ENCODE measurements at places on chromosomes 7 and 10.

GRCh38 chr7:19333706-19334105 is 188.5 kb upstream of the FERD3L start:
- DNase-seq, result no peak

- DNase-seq, result no peak
Measured at GRCh38 chr7:101216001-101216859, 1.2 kb downstream of the PLOD3 start.

GRCh38 chr7:126690104-126690503 is 562.6 kb downstream of the GRM8 start:
- no peak for DNase-seq

DNA sequence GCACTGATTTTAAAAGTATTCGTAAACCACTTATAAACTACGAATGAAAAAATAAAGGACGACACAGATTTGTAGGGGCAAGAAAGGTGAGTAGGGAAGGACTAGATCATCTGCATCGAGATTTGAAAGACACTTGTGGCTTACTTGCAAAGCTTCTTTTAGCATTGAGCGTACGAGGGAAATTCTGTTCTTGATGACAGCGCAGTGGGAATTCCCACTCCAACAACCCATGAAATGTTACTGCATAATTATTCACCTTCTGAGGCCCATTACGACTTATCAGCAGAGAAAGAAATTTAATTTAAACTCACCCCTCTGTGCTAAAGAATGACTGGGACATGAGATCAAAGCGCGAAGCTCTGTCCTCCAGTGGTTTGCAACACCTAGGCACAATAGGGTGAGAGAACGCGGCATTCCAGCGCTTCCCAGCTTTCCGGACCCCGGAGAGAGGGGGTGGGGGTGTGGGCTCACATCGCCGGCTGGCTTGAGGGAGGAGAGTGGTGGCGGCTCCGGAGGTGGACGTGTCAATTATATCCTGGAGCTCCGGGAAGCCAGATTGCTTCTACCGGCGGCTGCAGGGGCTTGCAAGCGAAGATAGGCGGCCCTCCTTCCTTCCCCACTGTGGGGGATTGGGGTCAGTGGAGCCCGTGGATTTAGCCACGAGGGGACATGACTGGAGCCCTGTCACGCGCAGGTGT is 10.3 kb downstream of the SP8 start:
- DNase-seq, result no peak

DNA sequence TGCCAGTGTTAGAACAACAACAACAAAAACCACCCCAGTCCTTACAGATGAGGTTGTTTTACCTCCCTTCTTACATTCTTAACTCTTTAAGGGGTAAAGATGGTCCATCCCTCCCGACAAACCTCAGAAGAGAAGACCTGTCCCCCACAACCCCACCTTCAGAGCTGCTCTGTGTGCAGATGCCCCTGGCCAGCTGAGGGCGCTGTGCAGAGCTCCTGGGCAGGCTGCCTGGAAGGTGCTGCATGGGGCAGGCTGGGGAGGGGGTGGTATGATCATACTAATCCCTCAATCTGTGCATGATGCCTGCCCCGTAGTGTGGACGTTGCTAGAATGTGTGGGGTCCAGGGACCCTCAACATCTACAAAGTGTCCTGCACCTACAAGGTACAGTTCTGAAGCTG is 387.1 kb downstream of the INHBA start:
- DNase-seq, result no peak

- no peak for DNase-seq
Measured at GRCh38 chr10:44161184-44161583, 223.7 kb downstream of the CXCL12 start.

- no peak for DNase-seq
Measured at GRCh38 chr10:89237849-89238248, 13.7 kb downstream of the LIPA start.

- DNase-seq, result no peak
Measured at GRCh38 chr10:110868981-110869380, 2.7 kb upstream of the PDCD4 start.

- DNase-seq, result no peak
Measured at GRCh38 chr10:120810298-120810697, 40.9 kb upstream of the WDR11 start.

DNA sequence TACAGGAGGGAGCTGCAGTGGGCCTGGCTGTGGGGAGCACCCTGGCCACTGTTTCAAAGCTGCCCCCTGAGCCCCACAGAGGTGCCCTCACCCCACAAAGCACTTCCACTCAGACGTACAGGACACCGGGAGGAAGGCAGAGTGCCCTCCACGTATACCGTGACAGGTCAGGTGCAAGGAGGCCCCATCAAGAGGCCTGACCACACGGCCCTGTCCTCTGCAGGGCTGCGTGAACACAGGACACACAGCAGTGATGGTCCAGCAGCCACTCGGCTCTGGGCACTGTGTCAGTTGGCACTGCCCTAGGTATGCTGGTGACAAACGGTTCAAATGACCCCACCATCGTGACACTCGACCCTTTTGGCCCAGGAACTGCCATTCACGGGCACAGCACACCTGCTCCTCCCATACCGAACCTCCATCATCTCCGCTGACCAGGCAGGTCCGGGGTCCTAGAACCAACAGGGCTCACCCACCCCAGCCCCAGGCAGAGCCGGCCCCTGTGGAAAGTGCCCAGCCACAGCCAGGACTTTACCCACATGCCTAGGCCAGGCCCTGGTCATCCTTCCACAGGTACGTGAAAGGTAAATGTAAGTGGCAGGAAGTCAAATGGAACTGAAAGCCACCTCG is 560.9 kb downstream of the PTPRN2 start:
- DNase-seq, result no peak

DNA sequence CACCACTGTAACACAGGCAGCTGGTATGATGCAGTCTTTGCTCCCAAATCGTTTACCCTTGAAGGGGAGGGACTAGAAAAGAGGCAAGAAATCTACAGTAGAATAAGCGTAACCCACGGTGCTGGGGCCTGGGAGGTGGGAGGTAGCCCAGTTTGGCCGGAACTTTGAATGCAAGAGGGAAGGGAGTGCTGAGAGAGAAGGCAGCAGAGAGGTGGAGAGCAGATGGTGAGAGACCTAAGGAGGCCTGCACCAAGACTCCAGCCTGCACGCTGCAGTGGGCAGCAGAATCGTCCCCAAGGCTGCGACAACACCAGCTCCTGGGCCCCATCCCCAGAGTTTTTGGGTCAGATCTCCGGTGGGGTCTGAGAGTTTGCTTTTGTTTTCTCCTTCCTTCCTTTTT is 547.5 kb downstream of the GALNT17 start:
- no peak for DNase-seq

DNA sequence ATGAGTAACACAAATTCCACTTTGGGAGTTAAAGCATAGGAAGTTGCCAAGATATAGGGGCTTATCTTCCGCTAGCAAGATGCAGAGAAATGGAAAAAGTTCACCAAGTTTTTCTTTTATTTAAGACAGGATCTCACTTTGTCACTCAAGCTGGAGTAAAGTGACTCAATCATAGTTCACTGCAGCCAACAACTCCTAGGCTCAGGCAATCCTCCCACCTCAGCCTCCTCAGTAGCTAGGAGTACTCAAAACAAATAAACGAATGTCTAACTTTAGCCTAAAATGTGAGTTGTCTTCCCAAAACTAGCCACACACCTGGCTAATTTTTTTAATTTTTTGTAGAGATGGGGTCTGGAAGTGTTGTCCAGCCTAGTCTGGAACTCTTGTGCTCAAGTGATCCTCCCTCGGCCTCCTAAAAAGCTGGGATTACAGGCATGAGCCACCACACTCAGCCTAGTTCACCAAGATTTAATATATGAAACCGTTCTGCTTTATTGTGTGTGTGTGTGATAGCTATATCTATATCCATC is 9.9 kb downstream of the VIM start:
- no peak for DNase-seq

GRCh38 chr10:52115823-52116222 is 198.3 kb upstream of the DKK1 start:
- no peak for DNase-seq

DNA sequence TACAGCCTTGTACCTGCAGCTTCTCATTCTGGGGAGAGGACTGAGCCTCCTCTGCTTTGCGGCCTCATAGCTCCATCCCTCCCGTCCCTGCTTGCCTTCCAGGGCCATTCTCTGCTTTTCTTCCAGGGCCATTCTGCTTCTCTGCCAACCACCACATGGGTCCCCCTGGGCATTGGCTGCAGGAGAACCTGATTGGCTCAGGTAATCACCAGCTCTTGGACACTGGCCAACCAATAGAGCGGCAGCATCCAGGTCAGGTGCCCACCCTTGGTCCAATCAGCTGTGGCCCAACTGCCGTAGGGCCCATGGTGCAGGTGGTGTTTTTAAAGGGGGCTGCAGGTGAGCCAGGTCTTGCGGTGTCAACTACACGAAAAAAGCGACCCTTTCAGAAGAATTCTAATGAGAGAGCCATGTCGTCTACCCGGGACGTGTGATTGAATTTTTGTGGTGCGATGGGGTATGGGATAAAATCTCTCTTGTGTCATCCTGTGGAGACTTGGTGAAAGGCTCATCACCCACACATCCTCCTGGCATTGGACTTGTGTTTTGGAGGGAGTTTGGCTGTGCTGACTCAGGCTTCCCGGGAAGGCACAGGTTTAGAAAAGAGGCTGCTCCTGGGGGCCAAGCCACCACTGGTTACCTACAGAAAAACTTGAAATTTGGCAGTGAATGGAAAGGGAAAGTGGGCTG is 46.0 kb upstream of the PODXL start:
- DNase-seq, result no peak

GRCh38 chr10:125699562-125700143 is 16.7 kb upstream of the TEX36 start:
- DNase-seq, result no peak

DNA sequence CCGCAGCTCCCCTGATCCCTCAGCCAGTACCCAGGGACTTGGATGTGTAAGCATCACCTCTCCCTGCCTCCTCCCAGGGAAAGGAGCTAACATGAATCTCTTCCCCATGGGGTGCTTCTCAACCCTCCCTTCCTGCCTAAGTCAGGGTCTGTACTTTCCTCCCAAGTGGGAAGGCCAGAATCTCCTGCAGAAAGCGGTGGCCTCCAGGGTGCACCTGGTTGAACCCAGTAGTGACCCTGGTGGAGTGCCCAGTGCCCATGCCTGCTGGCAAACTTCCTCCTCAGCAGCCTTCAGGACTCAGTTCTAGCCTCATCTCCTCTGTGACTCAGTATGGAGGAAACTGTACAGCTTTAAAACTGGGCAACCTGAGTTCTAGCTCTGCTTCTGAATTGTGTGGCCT is 2.8 kb upstream of the LOXL4 start:
- no peak for DNase-seq

DNA sequence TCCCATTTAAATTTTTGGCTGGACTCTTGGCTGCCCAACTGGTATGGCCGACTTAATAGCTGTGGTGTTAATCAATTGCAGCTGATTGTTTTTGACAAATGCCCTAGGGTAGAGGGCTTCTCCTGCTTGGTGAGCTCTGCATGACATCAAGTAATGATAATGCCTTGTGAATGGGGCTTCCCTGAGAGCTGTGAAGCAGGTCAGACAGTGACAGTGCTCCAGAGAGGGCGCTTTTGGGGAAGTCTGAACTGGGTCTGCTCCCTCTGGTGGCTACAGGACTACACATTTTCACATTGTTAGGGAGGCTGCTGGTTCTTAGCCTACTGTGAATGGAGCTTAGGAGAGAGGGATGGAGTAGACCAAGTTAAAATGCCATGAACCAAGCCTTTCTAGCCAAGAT is 98.8 kb downstream of the SDK1 start:
- no peak for DNase-seq

- DNase-seq, result no peak
Measured at GRCh38 chr10:112815269-112816032, 134.6 kb upstream of the TCF7L2 start.

- DNase-seq, result no peak
Measured at GRCh38 chr7:28378574-28379149, 33.7 kb upstream of the CREB5 start.

GRCh38 chr7:149071641-149072437 is 18.7 kb downstream of the ZNF786 start:
- no peak for DNase-seq

GRCh38 chr7:100486111-100486636 is 2.4 kb downstream of the NYAP1 start:
- DNase-seq, result no peak

- no peak for DNase-seq
Measured at GRCh38 chr7:48637382-48637781, 287.0 kb upstream of the CDC14C start.

GRCh38 chr10:131427281-131427680 is 115.8 kb upstream of the TCERG1L start:
- DNase-seq, result no peak

DNA sequence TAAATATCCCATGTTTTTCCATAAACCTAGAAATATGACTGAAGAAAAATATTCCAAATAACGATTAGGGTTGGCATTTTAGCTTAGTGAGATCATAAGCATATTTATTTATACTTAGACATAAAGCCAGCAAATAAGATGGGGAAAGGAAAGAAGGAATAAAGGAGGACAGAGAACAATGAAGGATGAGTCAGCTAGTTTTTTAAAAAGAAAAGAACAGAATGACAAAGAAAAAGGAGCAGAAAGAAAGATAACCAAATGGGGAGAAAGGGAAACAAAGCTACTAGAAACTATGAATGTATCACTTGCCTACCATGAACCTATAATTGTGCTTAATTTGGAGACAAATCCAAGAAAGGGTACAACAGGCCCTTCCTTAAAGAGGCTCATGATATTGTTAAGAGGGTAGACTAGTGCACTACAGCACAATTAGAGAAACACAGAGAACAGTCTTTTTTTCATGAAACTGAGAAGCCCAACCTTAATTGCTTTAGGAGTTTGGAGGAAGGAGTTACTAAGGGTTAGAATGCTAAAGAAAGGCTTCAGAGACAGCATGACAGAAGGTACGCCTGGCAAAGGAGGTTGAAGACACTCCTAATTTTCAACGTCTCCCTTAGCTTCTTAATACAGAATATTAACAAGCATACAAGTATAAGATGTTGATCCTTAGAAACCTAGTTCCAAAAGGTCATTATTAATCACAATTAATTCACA is 23.9 kb downstream of the HERPUD2 start:
- DNase-seq, result no peak

GRCh38 chr10:3067859-3068179 is 471 bp downstream of the PFKP start:
- no peak for DNase-seq

- DNase-seq, result no peak
Measured at GRCh38 chr7:106952658-106953231, 87.7 kb downstream of the PIK3CG start.

DNA sequence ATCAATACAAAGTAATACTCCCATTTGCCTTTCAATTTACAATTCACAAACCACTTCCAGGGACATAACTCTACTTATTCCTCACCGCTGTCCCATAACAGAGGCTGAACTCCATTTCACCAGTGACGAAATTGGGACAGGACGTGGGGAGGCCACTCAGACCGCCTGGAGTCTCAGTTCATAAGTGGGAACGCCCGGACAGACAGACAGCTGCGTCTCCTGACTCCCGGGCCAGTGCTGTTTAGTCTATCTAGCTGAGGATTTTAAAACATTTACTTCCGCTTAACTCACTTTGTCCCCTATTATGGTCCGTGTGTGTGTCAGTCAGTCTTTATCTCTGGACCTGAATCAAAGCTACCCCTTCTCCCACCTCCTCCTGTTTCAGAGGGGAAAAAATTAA is 67.4 kb upstream of the ZNF438 start:
- DNase-seq, result no peak

GRCh38 chr7:39045231-39045630 is 67.5 kb downstream of the POU6F2 start:
- DNase-seq, result no peak
